Activated T-cell treated with anti-CD3 and anti-CD28 coated beads, Interleukin-2, amount 50 U/mL, for 72 hours (primary cell): ENCODE measurements at places on chromosomes 7 and 10. TPM values are rescaled to one million over a fixed set of nuclear protein-coding genes. Genes with fewer than 3 reads are reported as not detected.

GRCh38 chr7:136234040-136234439, 256.9 kb upstream of the MTPN start:
- DNase-seq: no peak

The OPN4 gene
- total RNA-seq: not detected

GRCh38 chr7:147756300-147756699, 834.3 kb upstream of the C7orf33 start:
- no peak for DNase-seq

DNA sequence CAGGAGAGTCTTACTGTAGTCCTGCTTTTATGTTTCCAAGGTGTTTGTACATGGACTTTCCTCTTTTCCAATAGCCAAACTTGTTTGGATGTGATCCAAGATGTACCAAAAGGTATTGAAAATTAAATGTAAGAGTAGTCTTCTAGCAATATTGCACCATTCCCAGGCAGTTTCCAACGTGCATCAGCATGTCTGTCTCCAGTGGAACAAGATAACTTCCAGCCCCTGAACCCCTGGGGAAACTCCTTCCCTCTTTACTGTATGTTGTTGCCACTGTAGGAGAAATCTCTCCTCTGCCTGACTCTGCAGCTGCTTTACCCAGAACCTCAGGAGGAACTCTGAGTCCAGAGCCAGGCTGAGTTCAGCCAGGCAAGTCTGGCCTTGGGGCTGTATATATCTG, 18.5 kb downstream of the ARMC10 start:
- DNase-seq: no peak

The ARL5B gene
- 17.5 TPM for total RNA-seq

- DNase-seq: no peak
Observed at GRCh38 chr7:114930107-114930661, 8.3 kb downstream of the MDFIC start.

DNA sequence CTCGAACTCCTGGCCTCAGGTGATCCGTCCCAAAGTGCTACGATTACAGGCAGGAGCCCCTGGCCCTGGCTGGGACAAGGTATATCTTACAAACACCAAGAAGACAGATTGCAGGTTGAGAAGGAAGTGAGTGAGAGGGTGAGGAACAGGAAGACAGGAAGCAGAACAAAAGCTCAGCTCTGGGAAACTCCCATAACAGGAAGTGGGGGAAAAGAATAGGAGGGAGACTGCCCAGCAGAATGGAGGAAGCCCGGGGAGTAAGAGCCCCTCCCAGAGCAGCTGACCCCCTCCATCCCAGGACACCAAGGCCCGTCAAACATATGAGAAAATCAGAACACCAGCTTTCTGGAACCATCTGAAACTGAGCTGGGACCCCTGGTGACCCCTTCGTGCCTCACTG, 2.9 kb downstream of the TECPR1 start:
- no peak for DNase-seq

- no peak for DNase-seq
Observed at GRCh38 chr10:21524526-21525366, 736 bp downstream of the SKIDA1 start.

The SEMA3E gene
- total RNA-seq: not detected

DNA sequence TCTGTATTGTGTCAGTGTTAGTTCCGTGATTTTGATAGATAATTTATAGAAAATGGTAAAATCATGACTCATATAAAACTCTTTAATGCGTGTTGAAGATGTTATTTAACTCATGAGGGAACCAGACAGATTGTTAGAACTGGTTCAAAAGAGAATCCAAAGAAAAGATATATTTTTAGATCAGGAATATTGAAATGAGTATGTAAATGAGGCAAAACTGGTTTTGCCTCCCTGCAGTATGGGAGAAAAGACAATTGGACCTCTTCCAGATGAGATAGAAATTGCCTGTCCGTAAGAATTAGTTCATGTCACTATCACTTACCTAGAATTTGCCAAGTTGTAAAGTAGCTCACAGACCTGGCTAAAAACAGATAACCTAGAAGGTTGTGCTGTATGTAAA, 17.6 kb downstream of the CDC123 start:
- DNase-seq: no peak

- no peak for DNase-seq
Observed at GRCh38 chr10:88833723-88834122, 17.9 kb downstream of the ANKRD22 start.

- DNase-seq: no peak
Observed at GRCh38 chr10:4174197-4174596, 389.2 kb upstream of the KLF6 start.

DNA sequence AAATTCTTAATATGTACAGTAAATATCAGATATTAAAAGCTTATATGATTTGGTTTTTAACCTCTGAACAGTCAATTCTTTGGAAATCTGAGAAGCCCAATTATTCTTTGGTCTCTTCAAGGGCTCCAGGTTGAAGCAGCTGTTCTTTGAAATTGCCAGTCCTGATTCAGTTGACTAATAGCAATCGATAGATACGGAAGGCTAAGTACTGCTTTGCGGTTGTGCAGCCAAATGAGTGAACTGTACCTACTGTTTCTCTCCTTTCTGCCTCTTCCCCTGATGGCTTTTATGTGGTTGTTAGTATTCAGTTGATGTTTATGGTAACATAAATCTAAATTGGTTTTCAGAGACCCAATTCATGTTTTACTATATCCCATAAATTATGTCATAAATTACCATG, 103.1 kb upstream of the RPA3 start:
- no peak for DNase-seq

DNA sequence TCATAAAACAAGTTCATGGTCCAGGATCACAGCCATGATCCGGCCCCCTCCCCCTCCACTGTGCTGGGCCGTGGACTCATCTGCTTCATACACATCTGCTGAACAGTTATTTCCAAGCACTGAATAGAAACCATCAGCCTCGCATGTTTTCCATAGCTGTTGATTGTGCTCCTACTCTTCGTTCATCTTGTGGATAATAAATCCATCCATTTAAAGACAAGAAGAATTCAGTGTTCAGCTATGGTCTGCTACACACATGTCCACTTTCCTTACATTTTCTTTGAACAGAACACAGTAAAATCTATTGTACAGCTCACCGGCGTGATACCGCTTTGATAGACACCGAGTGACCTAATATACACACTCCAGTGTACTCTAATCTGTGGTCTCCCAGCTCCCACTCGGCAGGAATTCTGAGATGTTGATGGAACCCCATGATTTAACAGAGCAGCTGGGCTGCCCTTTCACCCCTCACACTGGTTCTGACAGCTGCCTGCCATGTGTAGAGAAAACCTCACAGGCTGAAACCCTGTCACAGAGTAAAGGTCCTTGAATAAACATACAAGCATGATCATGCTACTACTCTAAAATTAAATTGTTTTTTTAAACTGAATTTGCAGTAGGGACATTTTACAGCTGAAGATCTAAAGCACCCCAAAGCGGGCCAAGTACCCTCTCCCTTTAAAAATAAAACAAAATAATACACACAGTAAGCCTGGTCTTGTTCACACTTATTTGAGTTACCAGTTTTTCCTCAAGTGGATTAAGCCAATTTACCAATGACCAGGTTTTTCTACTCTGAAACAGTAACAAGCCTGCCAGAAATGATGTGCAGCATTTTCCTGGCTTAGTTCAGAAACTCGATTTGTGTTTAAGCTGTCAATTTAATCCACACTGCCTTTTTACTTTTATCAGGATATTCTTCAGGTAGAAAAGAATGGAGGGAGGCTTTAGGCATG, 95.1 kb upstream of the FZD1 start:
- DNase-seq: no peak

The CEP55 gene
- 55.8 TPM for total RNA-seq

DNA sequence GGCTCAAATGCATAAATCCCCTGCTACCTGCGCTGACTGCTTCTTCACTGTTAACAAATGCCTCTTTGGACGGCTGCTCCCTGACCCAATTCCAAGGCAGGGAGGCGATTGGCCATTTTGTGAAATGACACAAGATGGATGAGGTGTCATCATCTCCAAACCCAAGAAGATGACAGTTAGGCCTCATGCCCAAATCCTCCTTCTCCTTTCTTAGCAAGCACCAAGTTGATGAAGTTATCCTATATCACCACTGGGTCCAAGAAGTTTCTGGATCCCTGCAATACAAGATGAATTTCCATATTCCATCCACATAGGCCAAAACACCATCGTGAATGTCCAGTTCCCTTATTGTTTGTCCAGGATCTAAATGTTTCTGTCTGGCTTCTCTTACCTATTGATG, 98.5 kb upstream of the RAB11FIP2 start:
- no peak for DNase-seq

DNA sequence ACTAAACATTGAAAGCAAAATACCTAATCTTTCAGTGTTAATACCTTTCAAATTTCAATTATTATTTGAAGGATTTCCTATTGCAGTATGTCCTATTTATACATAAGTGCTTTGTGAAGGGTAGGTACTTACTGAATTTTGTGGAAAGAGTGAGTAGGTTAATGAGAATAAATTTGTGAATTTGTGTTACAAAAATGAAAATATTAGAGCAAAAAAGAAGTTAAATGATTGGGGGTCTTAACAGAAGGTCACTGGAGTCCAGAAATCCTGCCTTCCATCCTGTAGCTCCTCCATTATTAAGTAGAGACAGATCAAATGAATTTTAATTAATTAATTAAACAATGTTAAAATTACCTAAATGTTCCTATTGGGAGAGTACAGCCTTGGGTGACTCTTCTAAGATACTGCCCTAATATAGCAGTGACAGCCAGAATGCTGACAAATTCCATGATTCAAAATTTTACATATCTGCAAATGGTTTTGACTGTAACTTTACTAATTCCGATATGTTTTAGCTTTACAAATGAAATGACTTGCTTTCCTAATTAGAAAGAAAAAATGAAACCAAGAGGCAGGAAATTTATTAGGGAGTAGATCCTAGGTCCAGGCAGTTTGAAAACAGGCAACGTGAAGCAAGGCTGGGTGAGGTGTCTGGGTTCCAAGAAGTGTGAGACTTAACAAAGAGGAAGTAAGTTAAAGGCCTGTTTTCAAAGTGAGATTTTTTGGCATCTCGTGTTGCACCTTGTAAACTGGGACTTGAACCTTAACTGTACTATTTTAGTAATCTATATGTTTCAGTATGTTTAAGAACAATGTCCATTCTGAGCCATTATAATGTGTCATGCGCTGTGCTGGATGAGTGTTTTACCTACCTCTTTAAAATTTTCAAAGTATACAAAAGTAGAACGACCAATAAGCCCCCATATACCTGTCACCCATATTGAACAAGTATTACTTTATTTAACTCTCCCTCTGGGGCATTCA, 1.5 kb downstream of the PIK3CG start:
- DNase-seq: peak; percentile 25

DNA sequence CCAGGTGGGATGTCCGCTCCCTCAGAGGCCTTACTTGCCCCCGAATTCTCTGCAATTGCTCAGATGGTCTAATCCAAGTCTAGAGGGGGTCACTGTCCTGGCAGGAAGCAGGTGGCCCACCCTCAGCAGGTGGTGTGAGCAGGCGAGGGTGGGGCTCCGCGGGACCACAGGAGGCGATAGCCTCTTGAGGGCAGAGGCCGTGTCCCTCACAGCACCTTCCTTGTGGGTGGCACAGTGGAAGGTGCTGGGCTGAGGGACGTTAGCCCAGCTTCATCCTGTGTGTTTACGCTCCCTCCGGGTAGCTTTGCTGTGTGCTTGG, 38.3 kb upstream of the INPP5A start:
- DNase-seq: no peak

The NPC1L1 gene
- 0.12 TPM for total RNA-seq

- DNase-seq: no peak
Observed at GRCh38 chr7:5429253-5429856, 5.7 kb upstream of the TNRC18 start.

DNA sequence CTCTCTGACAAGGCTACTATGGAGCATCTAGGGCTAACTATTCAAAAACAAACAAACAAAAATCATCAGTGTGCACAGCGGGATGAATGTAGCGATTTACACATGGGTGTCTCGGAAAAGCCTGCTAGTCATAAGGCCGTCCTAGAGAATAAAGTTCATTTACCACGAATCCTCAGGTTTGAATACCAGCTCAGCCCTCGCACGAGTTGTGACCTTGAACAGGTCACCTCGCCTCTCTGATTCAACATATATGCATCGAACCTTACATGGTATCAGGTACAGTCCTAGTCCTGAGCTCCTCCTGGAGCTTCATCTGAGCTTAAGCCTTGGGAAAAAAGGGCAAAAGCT, 572 bp downstream of the ATP5MF start:
- DNase-seq: no peak

The SLC26A5 gene
- total RNA-seq: not detected

DNA sequence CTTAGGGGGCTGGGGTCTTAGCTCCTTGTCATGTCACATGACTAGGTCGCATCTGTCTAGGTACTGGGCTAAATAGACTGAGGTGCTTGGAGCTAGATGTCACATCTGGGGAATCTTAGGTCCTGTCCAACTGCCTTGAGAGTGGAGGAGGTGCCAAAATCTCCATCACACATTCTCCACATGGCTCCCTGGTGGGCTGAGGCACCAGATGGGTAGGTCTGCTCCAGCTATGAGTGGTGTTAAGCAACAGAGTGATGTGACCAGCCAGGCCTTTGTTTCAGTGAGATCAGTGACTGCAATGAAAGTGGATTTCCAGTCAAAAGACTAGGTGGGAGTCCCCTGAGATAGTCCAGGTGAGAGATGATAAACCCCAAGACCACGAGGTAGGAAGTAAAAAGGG, 251.8 kb downstream of the BMPER start:
- DNase-seq: no peak

The CNPY4 gene
- 11.1 TPM for total RNA-seq

The CACNB2 gene
- not detected for total RNA-seq

The CCDC201 gene
- not detected for total RNA-seq

DNA sequence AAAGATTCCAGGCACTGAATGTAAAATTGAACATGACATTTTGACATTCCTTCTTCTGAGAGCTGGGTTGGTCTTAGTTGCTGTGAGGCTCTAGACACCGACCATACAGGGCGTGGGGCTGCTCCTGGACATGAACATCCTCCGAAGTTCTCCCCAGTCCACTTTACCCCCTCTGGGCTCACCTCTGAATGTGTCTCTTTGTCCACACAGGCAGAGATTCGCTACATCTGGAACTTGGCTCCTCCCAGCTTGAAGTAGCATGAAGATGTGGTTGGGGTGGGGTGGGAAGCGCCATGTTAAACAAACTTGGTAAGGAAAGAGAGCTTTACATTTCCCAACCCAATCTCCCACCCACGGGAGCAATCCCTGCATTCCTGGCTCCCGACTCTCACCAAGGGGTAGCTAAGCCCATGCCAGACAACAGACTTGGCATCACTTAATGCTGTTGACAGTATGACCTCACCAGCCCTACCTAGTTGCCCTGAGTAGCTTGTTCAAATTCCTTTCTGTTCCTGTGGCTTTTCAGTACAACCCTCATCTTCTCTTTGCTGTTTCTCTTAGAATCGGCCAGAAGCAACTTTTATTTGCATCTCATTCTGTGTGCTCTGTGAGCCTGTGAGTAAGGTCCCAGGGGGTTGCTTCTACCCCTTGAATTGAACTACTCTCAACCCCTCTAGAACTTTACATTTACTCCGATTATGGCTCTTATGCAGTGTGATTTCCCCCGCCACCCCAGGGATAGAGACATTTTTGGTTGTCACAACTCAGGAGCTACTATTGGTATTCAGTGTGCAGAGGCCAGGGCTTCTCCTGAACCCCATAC, 211.4 kb downstream of the SEC23IP start:
- DNase-seq: no peak
